ENCODE measurements at places on chromosomes 12 and 14.

DNA sequence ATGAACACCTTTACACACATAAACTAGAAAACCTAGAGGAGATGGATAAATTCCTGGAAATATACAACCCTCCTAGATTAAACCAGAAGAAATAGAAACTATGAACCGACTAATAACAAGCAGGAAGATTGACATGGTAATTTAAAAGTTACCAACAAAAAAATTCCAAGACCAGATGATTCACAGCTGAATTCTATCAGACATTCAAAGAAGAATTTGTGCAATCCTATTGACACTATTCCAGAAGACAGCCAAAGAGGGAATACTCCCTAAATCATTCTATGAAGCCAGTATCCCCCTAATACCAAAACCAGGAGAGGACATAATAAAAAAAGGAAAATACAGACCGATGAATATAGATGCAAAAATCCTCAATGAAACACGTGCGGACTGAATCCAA lies 102.6 kb upstream of the KRR1 start:
- no peak for DNase-seq

DNA sequence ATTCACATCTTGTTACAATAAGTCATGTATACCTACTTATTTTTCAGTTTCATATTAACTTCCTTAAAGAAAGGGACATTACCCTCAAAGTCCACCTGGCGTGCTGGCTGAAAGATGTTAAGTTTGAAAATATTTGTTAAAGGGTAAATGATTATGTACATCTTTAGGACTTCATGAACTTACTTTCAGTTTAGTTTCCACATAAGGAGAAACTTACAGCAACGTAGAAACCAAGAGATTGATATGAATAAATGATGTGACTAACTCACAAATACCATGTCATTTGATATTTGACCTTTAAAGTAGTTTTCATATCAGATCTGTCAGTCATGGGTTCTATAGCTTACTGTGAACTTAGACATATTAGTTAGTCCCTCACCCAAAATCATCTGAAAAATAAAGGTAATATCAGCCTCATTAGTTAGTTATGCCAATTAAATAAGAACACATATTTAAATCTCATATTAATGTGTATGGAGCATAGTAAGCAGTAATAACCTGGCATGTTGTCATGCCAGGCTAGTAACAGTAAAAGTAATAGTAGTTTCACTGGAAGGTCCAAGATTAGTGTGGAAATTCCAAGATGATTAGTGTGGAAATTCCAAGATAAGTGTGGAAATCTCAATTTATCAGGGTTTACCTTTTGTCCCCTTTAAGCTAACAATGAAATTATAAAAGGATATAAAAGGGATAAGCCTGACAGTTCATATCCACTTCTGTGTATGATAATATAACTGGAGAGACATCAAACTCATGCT lies 1.9 kb upstream of the CLEC2D start:
- DNase-seq: no peak

DNA sequence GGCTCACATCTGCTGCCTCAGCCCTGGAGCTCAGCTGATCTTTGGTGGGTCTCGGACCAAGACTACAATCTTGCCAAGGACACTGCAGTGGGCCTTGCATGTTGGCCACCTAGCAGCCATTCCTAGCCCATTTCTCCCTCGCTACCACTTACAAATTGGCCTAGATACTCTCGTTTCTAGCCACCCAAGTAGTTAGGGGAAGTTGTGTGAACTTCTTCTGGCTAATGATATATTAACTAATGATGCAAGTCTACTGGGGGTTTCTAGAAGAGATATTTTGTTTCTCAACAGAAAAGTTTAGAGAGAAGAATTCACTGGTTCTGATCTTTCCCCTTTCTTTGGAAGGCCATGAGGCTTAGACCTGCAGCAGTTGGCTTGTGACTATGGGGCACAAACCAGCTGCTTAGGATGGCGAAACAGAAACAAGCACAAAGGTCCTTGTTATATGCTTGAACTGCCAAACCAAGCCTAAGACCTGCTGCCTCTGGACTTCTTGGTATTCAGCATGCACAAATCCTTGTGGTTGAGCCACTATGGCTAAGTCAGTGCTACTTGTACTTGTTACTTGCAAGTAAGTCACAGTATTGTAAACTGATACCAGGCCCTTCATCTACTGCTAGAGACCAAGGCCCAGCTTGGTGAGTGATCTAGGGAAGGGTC lies 30.5 kb upstream of the GPATCH2L start:
- DNase-seq: no peak

DNA sequence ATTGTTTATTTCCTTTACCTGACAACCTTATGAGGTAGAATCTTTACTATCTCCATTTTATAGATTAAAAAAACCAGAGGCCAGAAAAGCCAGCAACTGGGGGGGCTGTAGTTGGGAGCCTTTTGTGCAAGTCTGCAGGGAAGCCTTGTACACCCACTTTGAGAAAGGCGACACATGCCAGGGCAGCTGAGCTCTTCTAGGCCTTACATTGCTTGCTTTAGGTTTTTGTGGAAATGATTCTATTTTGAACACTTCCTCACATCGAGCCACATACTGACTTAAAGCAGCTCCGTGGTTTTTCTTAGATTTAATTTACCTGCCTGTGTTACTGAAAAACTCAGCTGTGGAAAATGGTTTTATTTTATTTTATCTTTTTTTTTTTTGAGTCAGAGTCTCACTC lies 34.6 kb downstream of the EP400 start:
- no peak for DNase-seq

DNA sequence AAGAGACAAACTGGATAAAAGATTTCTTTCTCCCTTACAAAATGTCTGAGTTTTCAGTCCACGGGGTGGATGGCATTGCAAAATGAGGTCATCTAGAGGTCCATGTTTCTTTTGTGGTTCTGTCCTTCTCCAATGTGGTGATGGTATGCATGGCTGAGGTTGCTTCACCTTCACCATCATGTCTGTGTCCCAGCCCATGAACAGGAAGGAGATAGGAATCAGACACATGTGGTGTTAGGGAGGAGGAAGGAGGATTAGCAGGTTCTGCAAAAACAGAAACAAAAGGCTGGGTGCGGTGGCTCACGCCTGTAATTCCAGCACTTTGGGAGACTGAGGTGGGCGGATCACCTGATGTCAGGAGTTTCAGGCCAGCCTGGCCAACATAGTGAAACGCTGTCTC lies 11.0 kb upstream of the AEBP2 start:
- DNase-seq: no peak

- DNase-seq: no peak
These were observed 150.2 kb downstream of the SSPN start for GRCh38 chr12:26345471-26346003.

DNA sequence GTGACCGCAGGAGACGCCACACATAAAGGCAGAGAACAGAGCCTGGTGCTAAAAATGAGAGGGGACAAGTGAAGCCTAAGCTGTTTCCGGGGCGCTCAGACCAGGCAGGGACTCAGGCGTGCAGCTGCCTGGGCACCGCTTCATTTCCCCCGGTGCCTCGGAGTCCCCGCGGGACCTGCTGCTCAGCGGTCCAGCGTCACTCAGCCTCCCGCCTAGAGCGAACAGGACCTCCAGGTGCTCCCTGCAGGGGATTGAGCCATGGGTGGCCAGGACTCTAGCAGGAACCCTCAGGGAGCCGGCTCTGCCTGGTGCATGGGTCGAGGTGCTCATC lies 31.0 kb downstream of the CCDC85C start:
- no peak for DNase-seq

GRCh38 chr12:12723681-12724420 lies 6.7 kb downstream of the CDKN1B start:
- peak; percentile 52 for DNase-seq

DNA sequence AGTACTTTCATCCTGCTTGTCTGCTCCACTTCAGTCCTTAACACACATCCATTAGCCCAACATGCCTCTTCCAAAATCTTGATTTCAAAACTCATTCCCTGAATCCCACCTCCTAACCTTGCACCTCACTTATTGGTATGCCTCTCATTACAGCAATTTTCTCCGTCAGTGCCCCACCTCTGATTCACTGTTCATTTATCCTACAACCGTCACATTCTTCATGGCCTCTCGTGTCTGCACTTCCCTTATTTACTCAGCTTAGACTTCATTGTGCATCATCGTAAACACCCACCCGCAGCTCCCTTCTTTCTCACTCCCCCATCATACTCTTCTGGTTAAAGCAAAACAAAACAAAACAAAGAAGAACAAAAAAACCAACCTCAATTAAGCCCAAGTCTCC lies 160.6 kb upstream of the HMGA2 start:
- DNase-seq: no peak

- DNase-seq: no peak
These were observed 996 bp downstream of the REC8 start for GRCh38 chr14:24172871-24173281.

DNA sequence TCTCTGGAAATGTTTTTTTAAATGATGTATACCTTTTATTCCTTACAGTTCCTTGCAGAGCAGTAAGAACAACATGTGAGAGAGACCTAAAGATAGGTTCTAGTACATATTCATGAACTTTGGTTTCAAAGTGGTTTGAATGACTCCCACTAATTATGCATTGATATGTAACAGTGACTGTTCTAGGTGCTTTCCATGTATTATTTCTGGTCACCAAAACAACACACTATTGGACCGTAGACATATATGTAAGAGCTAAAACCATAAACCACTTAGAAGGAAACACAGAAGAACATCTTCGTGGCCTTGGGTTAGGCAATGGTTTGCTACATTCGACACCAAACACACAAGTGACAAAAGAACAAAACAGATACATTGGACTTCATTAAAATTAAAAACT lies 37.9 kb downstream of the SOX5 start:
- DNase-seq: no peak

DNA sequence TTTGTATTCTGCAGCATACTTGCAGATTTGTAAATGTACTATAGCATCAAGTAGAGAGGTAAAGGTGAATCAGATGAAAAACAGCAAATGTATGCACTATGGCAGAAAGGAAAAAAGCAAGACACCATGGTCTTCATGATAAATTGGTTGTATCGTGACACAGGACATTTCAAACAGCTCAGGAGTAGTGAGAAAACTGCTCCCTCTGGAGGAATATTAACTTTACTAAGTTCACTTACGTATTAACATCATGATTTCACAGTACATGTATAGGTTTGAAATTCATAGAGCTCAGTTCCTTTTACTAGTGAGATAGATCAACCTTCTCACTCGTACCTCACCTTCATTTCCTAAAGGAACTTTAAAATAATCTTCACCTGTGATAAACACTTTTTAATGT lies 6.5 kb downstream of the MBIP start:
- DNase-seq: no peak

- DNase-seq: no peak
These were observed 18.6 kb downstream of the RASSF8 start for GRCh38 chr12:25977047-25977446.

DNA sequence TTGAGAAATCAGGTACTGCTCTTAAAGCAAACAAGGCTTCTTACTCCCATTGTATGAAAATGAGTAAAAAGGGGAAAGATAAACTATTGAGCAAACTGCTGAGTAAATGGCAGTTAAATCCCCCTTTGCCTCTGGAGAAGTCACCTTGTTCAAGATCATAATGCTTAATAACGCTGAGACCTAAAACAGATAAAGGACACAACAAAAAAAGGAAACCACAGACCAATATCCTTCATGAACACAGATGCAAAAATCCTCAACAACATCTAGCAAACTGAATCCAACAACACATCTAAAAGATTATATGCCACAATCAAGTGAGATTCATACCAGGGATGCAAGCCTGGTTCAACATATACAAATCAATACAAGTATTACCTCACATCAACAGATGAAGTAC lies 109.0 kb upstream of the MDM1 start:
- DNase-seq: no peak

DNA sequence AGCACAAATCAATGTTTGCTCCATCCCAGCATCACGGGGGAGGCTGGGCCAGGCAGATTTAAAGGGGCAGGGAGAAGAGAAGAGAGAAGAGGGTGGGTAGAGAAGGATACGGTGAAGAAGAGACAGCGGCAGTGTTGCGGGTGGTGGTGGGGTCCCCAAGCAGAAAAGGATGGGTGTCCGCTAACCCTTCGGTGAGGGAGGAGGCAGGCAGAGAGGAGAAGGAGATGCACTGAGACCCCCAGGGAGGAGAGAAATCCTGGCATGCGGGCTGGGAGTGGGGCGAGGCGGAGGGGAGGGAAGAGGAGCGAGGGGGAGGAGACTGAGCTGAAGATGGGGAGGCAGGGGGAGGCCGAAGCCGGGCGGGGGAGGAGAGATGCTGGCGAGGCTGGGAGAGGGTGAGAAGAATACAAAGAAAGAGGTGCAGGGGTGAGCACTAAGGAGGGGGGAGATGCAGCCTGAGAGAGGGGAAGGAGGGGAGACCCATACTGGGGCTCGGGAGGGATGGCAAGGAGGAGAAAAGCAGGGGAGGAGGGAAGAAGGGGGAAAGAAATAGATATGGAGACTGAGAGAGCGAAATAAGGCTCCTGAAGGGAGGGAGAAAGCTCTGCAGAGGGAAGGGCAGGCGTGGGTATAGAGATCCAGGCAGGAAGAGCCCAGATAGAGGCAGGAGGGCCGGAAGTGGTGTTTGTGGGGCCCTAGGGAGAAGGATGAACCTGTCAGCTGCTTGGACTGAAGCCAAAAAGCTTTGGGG lies at the start of gene JPH4:
Gene JPH4, minus strand, starts transcription at position 231 of the 751 bp plus-strand sequence. CDS start 1,337 bp downstream, outside the sequence.
- no peak for DNase-seq

DNA sequence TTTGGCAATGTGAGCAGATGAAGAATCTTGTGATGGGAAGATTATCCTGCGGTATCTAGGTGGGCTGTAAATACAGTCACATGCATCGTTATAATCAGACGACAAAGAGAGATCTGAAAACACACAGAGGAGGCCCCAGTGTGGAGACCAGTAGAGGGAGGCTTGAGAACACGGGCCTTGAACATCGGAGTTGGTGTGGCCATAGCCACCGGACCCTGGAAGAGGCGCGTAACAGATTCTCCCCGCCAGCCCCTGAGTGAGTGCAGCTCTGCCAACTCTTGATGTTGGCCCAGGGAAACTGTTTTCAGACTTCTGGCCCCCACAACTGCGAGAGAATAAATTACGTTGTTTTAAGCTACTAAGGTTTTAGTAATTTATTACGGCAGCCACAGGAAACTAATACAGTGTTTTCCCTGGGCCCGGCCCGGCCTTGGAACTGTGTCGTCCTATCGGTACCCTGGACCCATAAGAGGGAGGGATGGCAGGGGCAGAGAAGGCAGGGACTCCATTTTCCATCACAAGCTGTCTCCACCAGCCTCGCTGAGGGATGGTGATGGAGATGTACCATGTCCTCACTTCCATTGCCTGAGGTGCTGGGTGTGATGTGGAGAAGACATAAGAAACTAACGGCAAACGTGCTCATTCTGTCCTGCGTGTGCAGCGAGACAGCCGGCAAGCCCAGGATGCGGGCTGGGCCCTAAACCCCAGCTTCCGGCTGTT lies 91.6 kb downstream of the NTF3 start:
- no peak for DNase-seq

DNA sequence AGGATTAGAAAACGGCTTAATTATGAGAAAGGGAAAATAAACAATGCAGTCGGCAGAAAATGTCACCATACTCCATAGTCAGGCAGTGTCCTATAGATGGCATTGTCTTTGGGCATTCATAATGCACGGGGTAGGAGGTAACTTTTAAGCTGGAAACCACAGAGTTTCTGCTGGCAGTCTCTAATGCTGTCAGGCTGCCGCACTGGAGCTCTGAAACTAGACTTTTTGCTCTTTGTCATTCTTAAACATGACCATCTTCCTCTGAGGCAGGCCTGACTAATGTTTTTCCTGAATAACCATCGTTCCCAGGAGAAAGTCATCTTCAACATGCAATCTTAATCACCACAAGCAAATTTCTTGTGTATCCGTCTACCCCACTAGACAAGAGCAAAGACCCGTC lies 108.8 kb downstream of the ETNK1 start:
- no peak for DNase-seq

- no peak for DNase-seq
These were observed 12.6 kb downstream of the R3HDM2 start for GRCh38 chr12:57418255-57418654.
